ENCODE measurements at places on chromosomes 7 and 10. TPM values are rescaled to one million over a fixed set of nuclear protein-coding genes. Genes with fewer than 3 reads are reported as not detected.
A peak's percentile ranks its signal among the peaks of the same experiment; 100 is the strongest.

Gene PLAC9
- 12.4 TPM for total RNA-seq

Gene GPR26
- total RNA-seq, result not detected

Gene HTR5A
- not detected for total RNA-seq

Gene HOXA9
- 25.7 TPM for total RNA-seq

Gene CTAGE4
- total RNA-seq, result 20.0 TPM

Gene DENND11
- 27.2 TPM for total RNA-seq

Gene OR6B1
- not detected for total RNA-seq

Gene SPDYE2
- not detected for total RNA-seq

Gene LOXL4
- not detected for total RNA-seq

GRCh38 chr10:127150136-127150535, 46.3 kb downstream of the INSYN2A start:
- no peak for DNase-seq

DNA sequence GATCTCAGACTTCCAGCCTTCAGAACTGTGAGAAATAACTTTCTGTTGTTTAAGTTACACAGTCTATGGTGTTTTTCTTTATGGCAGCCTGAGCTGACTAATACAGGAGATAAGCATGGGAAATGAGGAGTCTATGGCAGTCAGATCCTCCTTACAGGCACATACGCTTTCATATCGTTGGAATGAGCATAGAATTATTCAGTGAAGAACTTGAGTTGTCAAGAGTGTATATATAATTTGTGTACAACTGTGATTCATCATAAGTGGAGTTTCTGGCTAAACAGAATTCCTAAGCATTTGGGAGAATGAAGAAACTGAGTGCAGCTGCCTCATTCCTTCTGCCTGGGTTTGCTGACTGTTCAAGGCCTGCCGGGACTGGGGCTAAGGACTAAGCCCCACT, 516.7 kb downstream of the ADRA2A start:
- no peak for DNase-seq

DNA sequence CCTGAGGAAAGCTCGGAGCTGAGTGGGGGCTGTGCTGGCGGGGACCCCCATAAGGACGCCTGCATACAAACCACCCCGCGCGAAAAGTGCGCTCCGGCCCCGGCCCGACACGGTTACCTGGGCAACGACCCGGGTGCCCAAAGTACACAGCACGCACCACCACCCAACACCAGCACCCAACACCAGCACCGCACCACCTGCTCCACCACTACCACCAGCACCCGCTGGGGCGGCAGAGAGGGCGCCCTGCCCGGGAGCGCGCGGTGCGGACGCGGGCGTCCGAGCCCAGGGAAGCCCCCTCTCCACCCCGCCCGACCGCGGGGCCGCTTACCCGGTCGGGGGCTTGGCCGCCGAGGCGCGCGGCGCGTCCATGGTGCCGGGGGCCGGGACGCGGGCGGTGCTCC, 345 bp downstream of the COBL start:
- DNase-seq, result no peak

- no peak for DNase-seq
Measured at GRCh38 chr10:20084451-20084850, 268.2 kb downstream of the PLXDC2 start.

DNA sequence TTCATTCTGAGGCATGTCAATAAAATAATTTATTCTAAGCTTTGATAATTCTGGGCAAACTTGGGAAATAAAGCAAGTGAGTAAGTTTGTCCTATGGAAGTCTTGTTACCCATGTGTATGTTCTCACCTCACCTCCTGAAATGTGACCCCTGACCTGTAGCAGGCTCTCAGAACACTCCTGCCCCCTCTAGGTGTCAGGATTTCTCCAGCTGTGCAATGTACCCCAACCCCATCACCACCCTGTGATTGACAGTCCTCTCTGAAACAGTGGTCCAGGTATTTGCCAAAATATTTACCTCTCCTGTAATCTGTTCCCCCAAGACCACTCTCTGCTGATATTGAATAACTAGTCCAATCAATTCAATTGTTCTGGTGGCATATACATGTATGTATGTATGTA, 122.6 kb upstream of the PTER start:
- no peak for DNase-seq

GRCh38 chr10:51106311-51106945, 32.1 kb downstream of the PRKG1 start:
- DNase-seq, result no peak

- peak; percentile 15 for DNase-seq
Measured at GRCh38 chr7:2046581-2047565, 185.9 kb downstream of the MAD1L1 start.

- no peak for DNase-seq
Measured at GRCh38 chr10:110137142-110137545, 70.3 kb upstream of the MXI1 start.

GRCh38 chr7:149838992-149839408, 825 bp downstream of the ZNF862 start:
- no peak for DNase-seq

DNA sequence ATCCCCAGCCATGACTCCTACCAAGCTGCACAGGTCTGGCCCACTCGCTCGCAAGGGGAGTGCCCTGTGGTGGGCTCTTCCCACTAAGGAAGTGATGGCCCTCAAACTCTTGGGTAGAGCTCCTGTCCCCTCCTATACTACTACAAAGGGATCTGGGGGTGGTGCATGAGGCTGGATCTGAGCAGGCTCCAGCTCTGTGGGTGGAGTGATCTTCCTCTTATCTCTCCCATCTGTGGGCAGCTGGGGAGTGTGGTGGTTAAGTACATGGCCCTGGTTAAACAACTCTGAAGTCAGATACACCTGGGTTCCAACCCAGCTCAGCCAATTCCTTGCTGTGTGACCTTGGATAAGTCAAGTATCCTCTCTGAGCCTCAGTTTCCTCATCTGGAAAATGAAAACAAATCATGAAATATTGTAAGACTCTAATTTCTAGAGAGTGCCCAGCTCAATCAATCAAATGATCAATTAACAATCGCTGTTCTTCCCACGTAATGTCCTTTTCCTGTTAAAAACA, 17.4 kb downstream of the DDIT4 start:
- DNase-seq, result no peak

DNA sequence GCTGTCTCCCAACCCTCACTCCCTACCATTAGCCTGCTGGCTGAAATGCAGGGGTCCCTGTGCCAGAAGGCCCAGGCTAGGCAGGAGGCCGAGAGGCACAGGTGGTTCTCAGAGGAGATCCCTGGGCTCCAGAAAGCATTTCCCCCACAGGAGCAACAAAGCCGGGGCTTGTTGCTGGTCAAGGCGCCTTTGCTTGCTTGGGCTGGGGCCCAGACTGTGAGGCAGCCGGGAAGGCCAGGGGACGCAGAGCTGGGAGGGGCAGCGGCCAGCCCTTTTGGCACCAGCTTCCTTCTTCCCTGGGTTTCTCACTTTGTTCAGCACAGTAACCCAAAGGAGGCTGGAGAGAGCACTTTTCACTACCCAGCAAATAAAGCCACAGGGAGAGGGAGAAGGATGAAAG, 48.6 kb downstream of the FBXW4 start:
- DNase-seq, result no peak

DNA sequence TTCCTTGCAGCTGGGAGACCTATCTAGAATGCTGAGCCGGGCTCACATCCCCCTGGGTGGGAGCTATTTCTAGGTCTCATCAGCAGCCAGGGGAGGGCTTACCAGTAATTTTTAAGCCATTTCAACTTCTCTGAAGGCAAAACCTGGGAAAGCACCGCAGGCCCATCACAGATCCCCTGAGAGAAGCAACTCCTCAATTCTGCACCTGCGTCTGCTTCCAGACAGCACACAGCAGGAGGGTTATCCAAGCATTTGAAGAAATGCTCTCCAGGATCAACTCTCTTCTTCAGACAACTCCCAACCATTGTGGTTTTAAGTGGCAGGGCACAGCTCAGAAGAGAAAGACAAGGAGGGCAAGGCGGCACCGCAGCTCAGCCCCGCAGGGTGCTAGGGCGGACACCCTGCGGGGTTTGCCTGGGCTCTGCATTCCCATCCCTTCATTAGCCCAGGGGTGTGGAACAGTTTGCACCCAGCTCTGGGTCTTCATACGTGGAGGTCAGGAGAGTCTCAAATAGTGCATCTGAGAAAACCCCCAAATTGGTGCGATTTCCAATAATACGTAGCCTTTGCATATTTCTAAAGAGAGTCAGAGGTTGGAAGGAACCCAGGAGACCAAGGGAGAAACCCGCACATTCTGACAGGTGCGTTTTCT, 618.7 kb downstream of the DNAJB6 start:
- no peak for DNase-seq

DNA sequence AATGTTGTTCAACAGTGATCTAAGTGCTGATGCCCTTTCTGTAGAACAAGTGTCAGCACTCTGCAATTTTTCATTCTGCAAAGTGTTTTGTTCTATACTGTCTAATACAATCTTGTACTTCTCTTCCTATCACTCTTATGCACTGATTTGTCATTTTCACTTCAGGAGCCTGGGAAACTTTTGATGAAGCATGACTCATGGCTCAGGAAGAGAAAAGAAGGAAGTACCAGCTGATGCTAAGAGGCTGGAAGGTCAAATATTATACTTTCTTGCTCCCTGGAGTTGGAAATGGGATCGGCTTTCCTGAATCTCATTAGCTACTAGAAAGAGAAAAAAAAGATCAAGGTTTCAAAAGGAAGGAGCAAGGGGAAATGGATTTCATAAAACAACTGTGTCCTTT, 45.8 kb downstream of the DGKI start:
- no peak for DNase-seq

- DNase-seq, result no peak
Measured at GRCh38 chr10:126027692-126028091, 131.3 kb downstream of the FANK1 start.

- DNase-seq, result no peak
Measured at GRCh38 chr7:54864663-54865062, 105.7 kb upstream of the SEC61G start.

- DNase-seq, result no peak
Measured at GRCh38 chr7:47196106-47196645, 385.7 kb downstream of the TNS3 start.

DNA sequence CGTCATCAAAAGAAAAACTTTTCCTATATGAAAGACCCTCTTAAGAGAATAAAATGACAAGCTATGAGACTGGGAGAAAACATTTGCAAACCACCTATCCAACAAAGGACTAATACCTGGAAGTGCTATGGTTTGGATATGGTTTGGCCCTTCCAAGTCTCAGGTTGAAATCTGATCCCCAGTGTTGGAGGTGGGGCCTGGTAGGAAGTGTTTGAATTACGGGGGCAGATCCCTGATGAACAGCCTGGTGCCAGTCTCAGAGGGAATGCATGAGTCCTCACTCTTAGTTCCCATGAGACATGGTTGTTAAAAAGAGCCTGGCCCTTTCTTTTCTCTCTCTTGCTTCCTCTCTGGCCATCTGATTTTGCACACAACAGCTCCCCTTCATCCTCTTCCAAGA, 6.3 kb downstream of the ALDH18A1 start:
- DNase-seq, result no peak

DNA sequence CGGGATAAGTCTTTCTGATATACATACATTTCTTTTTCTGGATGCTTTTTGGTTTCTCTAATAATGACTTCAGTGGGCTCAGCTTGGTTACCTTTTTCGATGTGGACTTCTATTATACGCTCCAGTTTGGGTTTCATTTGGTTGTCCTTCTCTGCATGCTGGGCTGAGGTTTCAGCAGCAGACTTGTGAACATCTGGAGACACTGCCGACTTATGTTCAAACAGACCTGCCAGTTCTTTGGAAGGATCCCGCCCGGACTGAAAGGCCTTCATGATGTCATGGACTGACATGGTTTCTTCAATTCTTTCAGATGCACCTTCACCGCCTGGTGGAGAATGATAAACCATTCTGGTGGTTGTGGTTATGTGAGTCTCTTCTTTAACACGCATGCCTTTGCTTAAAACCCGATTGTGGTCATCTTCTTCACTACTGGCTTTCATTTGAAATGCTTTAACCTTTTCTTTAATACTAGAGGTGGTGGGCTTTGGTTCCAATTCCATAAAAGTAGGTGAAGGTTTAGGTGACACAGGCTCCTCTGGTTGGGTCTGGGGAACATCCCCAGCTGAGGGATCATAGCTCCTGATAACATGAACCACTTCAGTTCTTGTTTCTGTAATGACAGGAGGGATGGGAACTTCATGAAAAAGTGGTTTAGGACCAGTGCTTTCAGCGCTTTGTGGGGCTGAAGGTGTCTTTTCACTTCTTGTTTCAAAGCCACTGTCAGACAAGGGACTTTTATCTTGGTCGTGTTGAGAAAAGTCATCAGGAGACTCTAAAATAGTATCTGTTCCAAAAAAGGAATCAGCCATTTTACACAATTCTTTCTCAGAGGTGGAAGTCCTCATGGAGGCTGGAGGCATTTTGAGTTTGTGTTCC, 167.7 kb upstream of the CCDC6 start:
- DNase-seq, result no peak

DNA sequence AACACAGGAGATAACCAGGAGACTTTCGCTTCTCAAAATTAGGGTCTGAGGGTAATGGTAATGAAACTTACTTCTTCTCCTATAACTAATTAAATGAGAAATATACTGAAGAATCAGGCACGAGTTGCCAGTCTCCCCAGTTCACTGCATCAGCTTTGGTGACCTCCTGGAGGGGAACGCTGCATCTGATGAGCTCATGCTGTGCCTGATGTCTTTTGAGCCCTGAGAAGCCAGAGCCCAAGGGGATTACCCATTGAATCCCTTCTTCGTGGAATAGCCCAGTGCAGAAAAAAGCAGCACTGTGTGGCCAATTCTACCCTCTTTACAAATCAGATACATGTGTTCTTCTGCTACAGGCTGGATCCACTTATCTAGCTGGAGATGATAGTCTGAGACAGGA, 45.1 kb downstream of the CYP2C9 start:
- DNase-seq, result no peak

DNA sequence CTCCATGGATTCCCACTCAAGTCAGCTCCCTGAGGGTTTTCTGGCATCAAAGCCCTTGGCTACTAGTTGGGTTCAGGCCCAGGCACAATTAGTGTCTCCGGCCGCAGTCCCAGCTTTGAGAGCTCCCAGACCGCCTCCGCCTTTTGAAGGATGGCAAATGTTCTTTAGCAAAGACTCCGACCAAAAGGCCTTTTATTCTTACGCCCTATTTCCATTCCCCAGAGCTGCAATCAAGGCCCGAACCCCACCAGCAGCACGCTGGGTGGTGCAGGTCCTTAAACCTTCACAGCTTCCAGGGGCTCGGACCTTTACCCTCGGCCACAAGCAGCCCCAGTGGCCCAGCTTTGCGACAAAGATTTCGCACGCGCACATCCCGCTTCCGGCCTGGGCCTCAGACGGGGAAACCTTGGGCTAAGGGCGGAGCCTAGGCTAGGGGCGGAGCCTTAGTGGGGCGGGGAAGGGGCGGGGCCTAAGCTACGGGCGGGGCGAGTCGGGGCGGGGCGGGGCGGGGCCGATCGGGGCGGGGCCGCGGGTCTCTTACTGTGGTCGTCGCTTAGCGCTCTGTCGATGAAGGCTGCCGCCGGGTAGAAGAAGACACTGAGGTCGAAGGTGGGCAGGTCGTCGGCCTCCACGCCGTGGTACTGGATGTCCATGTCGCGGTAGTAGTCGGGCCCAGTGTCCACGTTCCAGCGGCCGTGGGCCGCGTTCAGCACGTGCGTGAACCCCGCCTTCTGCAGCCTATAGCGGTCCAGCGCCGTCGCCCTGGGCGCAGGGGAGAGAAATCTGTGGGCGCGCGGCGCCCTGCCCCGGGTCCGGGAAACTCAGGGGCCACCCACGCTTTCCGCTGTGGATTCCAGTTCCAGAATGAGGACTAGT, 68.0 kb upstream of the SAMD8 start:
- peak; percentile 26 for DNase-seq

- DNase-seq, result no peak
Measured at GRCh38 chr10:15361131-15361530, 10.0 kb downstream of the FAM171A1 start.
